ENCODE measurements at places on chromosomes 11 and 22. TPM values are rescaled to one million over a fixed set of nuclear protein-coding genes. Genes with fewer than 3 reads are reported as not detected.

Gene C11orf86
- total RNA-seq, result 73.3 TPM

Gene SOX10
- total RNA-seq, result not detected

Gene SELENOM
- 71.1 TPM for total RNA-seq

Gene WNT11
- 1.4 TPM for total RNA-seq

Gene GSTP1
- 1,791 TPM for total RNA-seq

Gene PAAF1
- total RNA-seq, result 12.0 TPM

Gene CHST1
- 1.7 TPM for total RNA-seq

Gene DRD4
- 0.21 TPM for total RNA-seq

Gene CD3E
- total RNA-seq, result not detected

Gene FOLR1
- 0.13 TPM for total RNA-seq

Gene ADORA2A
- 0.91 TPM for total RNA-seq

Gene HPS4
- total RNA-seq, result 15.6 TPM

Gene HIPK3
- total RNA-seq, result 12.2 TPM

Gene CELSR1
- total RNA-seq, result 28.7 TPM

Gene LRRC51
- total RNA-seq, result 8.8 TPM

Gene OTOG
- not detected for total RNA-seq

Gene TMEM25
- total RNA-seq, result 0.17 TPM
